NCI-H460 (cell line): ENCODE measurements at places on chromosomes 4 and X. TPM values are rescaled to one million over a fixed set of nuclear protein-coding genes. Genes with fewer than 3 reads are reported as not detected.

GPC4 gene
- total RNA-seq: not detected in 2 replicates

ABLIM2 gene
- total RNA-seq: 2.3 and 3.6 TPM in 2 replicates

TMEM31 gene
- not detected in 2 replicates for total RNA-seq

ING2 gene
- 12.8 and 13.0 TPM in 2 replicates for total RNA-seq

PLK4 gene
- 21.3 and 28.9 TPM in 2 replicates for total RNA-seq

LINC00632 gene
- total RNA-seq: 45.1 and 48.4 TPM in 2 replicates

RXFP1 gene
- total RNA-seq: not detected in 2 replicates

TMEM255A gene
- 0.07 TPM in 1 of 2 replicates, not detected in the other for total RNA-seq

MID2 gene
- total RNA-seq: 2.7 and 3.1 TPM in 2 replicates

NSG1 gene
- 0.20 TPM in 1 of 2 replicates, not detected in the other for total RNA-seq

CSAG2 gene
- not detected in 2 replicates for total RNA-seq

AMTN gene
- total RNA-seq: not detected in 2 replicates

NEIL3 gene
- total RNA-seq: 43.6 and 44.3 TPM in 2 replicates

TCEAL6 gene
- total RNA-seq: not detected in 2 replicates

GPR34 gene
- 0.17 and 0.32 TPM in 2 replicates for total RNA-seq

PDGFC gene
- total RNA-seq: 17.6 and 20.2 TPM in 2 replicates

LSM6 gene
- 39.5 and 45.3 TPM in 2 replicates for total RNA-seq

PDHA2 gene
- not detected in 2 replicates for total RNA-seq

APELA gene
- total RNA-seq: not detected in 2 replicates

CLDN22 gene
- total RNA-seq: not detected in 2 replicates

SCML2 gene
- 12.9 and 16.8 TPM in 2 replicates for total RNA-seq

F11 gene
- total RNA-seq: not detected in 2 replicates

TMEM156 gene
- 5.8 and 7.2 TPM in 2 replicates for total RNA-seq

IL2 gene
- not detected in 2 replicates for total RNA-seq

ZNF185 gene
- total RNA-seq: 1.3 and 1.4 TPM in 2 replicates

ART3 gene
- not detected in 2 replicates for total RNA-seq

NAT8L gene
- 7.1 and 7.7 TPM in 2 replicates for total RNA-seq

CXCL1 gene
- 507 and 527 TPM in 2 replicates for total RNA-seq

FAM149A gene
- total RNA-seq: 0.46 and 1.2 TPM in 2 replicates

SOWAHD gene
- total RNA-seq: not detected in 2 replicates

PLS3 gene
- total RNA-seq: 95.0 and 104 TPM in 2 replicates

TAF9B gene
- total RNA-seq: 38.5 and 40.2 TPM in 2 replicates

ODAM gene
- not detected in 2 replicates for total RNA-seq

PCDH19 gene
- 0.05 and 0.06 TPM in 2 replicates for total RNA-seq

FOXP3 gene
- total RNA-seq: 0.09 and 0.10 TPM in 2 replicates

SHROOM2 gene
- total RNA-seq: 0.12 and 0.17 TPM in 2 replicates
